ENCODE measurements at places on chromosomes 3 and 15. TPM values are rescaled to one million over a fixed set of nuclear protein-coding genes. Genes with fewer than 3 reads are reported as not detected.

Gene KBTBD13
- total RNA-seq: 9.4 TPM

Gene BTLA
- total RNA-seq: not detected

Gene RHOV
- not detected for total RNA-seq

Gene DUOXA2
- total RNA-seq: not detected

Gene PTX3
- total RNA-seq: 0.13 TPM

Gene ATP13A4
- total RNA-seq: 0.11 TPM

Gene GJD2
- not detected for total RNA-seq

Gene C3orf49
- not detected for total RNA-seq

Gene DUOX2
- 0.08 TPM for total RNA-seq

Gene EDEM1
- 7.4 TPM for total RNA-seq

- DNase-seq: no peak
Observed at GRCh38 chr3:104943974-104944373, 422.7 kb upstream of the ALCAM start.

GRCh38 chr3:121998611-121999473, 23.2 kb downstream of the ILDR1 start:
- DNase-seq: peak; percentile 37

DNA sequence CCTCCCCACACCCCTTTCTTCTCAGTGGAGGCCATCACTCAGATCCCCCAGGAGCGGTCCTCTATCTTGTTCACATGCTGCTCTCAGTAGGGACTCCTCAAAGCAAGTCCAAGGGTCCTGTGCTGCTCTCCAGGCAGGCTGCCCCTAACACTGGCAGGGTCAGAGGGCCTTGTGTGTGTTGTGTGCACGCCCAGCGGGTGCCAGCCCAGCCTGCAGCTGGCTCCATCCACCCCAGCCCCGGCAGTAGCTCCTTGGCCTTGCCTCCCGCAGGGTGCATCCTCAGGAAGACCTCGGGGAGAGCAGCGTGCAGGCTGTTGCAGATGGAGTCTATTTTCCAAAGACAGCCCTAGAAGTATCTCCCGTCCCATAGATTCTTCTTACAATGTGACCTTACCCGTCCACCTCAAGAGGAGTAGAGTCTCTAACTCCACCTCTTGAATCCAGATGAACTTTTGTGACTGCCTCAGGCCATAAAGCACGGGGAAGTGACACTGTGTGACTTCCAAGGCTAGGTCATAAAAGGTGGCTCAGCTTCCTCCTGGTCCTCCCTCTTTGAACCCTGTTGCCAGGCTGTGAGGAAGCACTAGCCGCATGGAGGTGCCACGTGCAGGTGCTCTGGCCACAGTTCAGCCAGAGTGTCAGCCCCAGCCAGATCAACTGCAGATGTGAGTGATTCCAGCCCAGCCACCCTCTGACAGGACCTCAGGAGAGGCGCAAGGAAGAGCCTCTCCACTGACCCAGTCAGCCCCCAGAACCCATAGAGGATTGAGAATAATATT, 531.6 kb downstream of the SHQ1 start:
- no peak for DNase-seq

- no peak for DNase-seq
Observed at GRCh38 chr3:47016934-47017435, 37.5 kb downstream of the NBEAL2 start.

- no peak for DNase-seq
Observed at GRCh38 chr3:30613133-30613825, 6.9 kb downstream of the TGFBR2 start.

DNA sequence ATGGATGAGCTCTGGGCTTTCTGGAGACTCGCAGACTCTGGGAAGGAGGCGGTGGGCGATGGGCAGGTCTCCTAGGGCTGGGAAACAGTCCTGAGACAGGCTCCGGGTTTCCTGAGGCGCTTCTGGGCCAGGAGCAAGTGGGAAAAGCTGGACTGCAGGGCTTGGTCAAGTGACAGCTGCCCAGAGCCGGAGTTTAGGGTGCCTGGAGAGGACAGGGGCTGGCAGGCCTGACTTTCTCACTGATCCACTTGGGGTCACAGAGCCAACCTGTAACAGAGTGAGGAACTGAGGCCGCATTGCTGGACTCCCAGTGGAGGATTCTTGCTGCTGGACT, 107.9 kb downstream of the APBA2 start:
- no peak for DNase-seq

DNA sequence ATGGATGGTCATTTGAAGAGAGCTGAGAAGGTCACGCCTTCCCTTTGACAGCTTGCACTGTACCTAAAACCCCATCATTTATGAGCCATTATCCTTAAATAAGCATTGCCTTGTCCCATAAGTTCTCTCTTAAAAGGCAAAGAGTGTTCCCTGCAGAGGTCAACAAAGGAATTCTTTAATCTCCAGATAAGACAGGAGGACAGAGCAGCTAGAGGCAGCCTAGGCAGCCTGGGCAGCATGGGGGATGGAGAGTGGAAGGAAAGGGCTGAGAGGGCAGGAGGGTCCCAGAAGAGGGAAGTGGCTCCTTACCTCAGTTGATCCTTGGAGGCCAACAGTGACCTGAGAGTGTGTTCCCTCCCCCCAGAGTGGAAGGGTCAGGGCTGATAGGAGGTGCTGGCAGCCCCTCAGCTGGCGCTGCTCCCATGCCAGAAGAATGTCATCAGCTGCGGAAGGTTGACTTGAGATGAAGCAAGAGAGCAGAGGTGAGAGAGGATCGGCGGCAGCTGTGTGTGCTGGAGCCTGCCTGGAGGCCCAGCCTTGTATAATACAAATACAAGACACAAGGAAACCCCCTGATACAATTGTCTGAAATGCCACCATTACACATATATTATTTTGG, 12.8 kb downstream of the KBTBD13 start:
- DNase-seq: peak; percentile 78

DNA sequence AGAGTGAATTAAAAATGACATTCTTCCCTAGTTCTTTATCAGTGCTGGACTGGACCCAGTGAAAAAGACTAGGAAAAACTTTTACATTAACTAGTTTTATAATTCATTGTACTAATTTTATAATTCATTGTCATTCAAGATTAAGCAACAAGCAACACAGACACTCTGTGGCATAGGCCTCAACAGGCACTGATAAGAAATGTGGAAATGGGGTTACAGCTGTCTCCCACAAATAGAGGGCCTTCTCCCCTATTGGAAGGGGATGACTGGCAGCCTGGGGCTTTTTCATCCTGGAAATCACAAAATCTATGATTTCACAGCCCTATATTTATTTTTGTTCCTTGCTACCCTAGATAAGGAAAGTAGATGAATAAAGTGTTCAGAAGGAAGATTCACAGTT, 370.6 kb downstream of the GBE1 start:
- no peak for DNase-seq

DNA sequence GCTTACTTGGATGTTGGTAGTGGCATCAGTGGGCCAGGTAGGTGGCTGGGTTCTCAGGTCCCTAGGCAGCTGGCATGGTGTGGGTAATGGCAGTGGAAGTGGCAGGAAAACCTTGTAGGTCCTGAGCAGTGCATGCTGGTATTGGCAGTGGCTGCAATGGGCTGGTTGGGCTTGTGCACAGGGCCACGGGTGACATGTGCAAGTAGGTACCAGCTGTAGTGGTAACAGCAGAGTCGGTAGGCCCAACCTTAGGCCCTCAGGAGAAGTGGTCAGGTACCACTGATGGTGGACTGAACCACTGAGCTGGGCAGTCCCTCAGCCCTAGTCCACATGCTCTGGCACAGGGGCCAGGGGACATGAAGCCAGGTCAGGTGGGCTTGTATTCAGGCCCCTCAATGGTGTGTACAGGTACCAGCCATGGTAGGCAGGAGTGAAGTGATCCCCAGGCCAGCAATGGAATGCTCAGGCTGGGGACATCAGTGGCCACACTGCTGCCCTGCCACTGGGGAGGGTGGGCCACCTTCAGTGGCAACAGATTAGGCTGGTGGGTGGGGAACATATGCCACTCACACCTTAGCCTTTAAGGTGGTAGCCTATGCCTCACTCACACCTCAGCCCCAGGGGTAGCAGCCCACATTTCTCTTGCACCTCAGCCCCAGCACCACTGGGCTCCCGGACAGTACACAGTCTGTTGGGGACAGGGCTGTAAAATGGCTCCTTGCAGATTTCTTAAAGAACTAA, 118.1 kb downstream of the LRRK1 start:
- no peak for DNase-seq

DNA sequence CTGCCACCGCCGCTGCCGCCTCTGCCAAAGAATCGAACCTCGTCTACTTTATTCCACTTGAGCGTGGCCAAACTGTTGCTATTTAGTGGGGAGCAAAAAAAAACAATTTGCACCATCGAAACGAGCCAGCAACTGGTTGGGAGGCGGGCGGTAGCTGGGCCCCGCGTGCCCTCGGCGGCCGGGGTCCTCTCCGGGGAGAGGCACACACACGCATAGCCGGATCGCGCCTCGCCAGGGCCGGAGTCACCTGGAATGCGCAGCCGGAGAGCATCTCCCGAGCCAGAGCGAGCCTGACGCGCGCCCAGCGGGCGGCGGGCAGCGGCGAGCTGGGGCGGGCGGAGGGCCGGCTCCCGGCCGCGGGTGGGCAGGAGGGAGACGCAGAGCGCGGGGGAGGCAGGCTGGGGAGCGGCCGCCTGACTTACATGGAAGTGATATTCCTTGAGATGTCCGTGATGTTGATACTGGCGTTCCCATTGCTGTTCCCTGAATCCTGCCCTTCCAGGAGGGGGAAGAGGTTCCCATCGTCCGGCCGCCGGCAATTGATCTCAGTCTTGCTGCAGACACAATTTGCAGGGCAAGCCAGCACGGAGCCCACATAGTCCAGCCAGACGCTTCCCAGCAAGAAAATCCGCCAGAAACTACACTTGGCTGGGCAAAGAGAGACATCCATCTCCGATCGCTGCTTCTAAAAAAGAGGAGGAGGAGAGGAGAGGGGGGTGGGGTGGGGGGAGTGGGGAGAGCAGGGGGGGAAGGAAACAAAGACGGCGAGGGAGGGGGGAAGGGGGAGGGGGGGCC, 858 bp downstream of the NTRK3 start:
- DNase-seq: no peak

DNA sequence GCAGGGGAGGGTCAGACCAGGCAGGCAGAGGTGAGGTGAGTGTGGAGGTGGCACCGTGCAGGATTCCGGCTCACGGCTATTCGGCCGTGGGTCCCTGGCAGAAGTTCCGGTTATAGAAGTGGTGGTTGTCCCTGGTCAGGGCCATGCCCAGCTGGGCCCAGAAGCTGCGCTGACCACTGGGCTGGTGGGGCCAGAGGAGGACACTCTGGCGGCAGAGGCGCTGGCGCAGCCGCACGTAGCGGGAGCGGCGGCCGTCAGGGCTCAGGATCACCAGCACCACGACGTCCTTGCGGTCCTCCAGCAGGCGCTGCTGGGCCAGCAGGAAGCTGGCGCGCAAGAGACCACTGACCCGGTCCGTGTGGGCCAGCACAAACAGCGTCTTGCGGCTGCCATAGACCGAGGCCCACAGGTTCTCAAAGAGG, 4.3 kb downstream of the TLR9 start:
- no peak for DNase-seq

DNA sequence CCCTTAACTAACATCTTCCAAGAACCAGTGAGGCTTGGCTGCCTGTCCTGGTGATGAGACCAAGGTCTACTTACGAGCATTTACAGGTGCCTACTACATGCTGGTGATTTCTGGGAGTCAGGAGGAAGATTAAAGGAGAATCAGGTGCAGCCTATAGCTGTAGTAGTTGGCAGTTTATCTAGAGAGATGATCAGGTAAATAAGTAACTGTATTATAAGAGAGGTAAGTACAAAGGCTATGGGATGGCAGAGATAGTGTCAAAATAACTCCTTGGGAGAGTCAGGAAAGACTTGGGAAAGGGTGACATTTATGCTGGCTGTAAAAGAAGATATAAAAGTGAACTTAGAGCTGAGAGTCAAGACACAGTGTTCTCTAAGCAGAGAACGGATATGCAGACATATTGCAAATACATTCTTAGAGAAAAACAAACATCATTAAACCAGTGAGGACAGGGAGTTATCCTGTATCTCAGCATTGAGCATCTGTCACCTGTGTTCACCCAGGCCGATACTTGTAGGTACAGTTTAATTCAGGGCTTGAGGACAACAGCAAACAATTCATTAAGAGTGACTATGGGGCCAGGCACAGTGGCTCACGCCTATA, 49.7 kb upstream of the ACP3 start:
- DNase-seq: no peak

GRCh38 chr3:113117511-113118234, 93.7 kb upstream of the BOC start:
- no peak for DNase-seq

- no peak for DNase-seq
Observed at GRCh38 chr3:194124193-194124592, 11.8 kb upstream of the HES1 start.

DNA sequence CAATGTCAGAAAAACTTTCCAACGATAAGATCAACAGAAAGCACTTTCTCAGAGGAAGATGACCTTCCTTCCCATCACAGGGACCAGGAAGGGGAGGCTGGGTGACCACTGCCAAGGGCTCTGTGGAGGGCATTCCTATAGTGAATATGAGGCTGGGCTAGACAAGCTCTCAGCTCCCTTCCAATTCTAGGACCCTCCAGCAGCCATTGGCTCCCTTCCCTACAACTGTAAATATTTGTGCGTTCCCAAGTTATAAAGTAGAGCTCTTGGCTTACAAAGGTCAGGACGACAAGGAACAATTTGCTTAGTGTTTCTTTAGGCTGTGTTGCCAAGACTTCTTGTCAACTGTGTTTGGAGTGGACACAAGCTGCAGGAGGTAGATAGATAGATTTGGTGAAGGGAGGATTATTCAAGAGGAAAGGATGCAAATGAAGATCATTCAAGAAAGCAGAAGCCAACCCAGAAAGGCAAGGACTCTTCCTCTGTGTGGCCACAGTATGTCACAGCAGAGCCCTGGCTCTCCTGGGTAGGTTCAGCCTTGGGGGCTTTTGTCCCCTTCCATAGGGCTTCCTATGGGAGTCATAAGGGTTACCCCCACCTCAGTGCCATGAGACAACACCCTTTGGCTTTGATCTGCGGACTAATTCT, 223.6 kb upstream of the TLE3 start:
- DNase-seq: no peak
